LNCaP clone FGC (cell line): ENCODE measurements at places on chromosomes 5 and 9.

- no peak for DNase-seq
These were observed 11.5 kb downstream of the LARP1 start for GRCh38 chr5:154766558-154767281.

DNA sequence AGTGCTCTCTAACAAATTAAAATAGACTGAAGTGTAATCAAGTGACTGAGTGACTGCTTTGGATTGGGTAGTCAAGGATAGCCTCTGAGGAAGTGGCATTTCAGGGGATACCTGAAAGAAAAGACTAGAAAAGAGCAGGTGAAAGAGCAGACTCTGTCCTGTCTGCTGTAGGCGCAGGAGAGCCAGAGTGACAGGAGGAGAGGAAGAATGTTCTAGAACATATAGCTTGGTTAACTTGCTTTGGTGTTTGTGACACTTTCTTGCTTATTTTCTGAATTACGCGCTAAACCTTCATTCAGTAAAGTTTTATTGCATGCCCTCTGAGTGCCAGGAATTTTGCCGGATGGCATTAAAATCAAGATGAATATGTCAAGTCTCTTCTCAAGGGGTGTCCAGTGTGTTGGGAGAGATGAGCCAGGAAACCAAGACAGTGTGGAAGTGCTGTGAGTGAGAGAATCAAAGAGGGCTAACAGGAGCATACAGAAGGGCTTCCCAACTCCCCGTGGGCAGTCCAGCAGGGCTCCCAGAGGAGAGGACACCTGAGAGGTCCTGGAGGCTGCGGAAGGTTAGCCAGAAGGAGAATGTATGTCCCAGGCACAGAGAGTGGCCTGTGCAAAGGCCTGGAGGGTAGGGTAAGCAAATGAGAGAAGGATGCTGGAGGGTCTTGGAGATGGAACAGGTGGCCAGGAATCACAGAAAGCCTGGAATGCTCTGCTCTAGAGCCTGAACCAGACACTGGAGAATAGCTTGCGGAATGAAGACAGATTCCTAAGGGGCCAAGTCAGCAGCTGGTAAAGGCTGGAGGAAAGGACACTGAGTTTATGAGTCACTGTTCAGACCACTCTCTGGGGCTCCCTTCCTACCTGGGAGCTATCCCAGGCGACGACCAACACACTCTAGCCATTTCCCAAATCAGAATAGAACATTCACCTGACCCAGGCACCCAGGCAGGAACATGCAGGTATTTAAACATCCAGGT lies 59.3 kb downstream of the SLC22A5 start:
- no peak for DNase-seq

- no peak for DNase-seq
These were observed 14.2 kb upstream of the PSIP1 start for GRCh38 chr9:15524845-15525455.

DNA sequence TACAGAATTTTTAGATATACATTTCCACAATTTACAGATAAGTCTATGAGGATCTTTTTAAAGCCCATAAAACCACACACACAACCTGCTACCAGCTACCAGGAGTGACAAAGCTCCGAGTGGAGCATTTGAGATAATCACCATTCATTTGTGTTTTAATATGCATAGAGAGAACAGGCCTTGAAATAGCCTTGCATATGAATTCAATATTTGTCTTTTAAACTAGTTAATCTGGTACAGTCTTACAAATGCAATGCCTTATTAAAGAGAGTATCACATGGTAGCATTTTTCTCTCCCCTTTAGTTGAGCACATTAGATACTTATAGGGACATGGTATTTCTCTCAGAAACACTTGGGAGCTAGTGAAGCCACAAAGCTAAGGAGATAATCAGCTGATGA lies 49.1 kb downstream of the SEMA5A start:
- no peak for DNase-seq
